ENCODE measurements at places on chromosomes 2 and 18.

DNA sequence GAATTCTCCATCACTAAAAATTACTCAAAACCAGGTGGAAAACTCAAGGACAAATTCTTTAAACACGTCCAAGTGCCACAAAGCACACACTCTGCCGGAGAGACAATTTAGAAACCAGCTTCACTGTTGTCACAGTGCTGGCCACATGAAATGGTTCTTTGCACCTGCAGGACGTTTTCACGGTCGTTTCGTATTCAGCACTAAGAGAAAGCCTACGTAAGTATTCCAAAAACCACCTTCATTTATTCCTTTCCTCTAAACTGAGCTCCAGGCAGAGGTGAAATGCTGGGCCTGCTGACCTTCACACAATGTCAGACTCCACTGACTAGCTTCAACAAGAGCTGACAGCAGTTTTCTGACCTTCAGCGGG is 680 bp downstream of the ATP5F1A start:
- DNase-seq: no peak

- peak; percentile 71 for DNase-seq
Measured at GRCh38 chr18:31512203-31512764, 14.3 kb downstream of the DSG2 start.

DNA sequence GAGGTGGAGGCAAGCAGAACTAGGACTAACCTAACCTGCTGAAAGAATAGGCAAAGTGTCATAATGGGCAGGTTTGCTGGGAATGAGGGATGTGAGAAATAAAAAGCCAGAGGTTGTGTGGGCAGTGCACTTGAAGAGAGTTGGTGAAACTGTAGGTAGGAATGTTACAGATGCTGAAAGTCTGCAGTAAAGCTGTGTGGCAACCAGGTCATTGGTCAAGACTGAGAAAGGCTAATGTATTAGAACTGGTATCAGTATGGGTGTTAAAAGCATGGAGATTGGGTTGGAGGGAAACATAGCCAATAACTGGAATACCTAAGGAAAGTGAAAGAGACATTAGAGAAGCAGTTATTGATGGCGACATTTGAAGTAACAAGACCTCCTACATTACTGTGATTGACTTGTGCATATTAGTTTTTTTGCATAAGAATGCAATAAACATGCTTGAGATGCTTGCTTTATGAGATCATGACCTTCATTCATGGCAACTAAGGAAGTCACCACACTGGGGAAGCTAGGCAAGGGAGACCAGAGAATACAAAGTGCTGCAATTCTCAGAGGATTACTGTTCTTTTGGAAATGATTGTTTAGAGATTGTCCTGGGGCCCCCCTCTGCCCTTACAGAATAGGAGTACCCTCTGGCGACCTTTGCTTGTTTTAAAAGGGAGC is 11.8 kb downstream of the GULP1 start:
- DNase-seq: peak; percentile 71

GRCh38 chr18:49486134-49486533 is 900 bp downstream of the C18orf32 start:
- DNase-seq: no peak

DNA sequence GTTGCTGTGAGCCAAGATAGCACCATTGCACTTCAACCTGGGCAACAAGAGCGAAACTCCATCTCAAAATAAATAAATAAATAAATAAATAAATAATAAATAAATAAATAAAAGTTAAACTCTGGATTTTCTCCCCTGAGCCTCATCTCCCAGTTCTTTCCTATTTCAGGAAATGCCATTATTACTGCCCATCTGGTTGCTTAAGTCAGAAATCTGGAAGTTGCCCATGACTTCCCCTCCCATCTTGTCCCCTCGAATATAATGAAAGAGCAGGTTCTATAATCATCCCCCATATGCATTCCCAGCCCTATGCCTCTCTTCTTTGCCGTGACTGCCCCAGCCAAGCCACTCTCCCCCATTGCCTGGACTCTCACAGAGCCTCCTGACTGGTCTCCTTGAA is 4.2 kb upstream of the PSD4 start:
- DNase-seq: no peak

DNA sequence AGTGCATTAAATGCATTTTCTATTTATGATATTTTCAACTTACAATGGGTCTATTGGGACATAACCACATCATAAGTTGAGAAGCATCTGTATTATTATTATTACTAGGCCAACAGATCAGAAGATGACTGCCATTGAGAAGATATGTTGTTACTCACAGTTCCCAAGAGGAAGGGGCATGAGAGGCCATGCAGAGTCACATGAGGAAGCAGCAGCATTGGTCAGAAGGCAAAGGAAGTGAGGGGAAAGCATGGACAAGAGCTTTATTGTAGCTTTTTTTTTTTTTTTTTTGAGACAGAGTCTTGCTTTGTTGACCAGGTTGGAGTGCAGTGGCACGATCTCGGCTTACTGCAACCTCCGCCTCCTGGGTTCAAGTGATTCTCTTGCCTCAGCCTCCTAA is 66.2 kb upstream of the LCLAT1 start:
- no peak for DNase-seq

GRCh38 chr2:30765876-30766470 is 41.3 kb downstream of the CAPN13 start:
- no peak for DNase-seq

DNA sequence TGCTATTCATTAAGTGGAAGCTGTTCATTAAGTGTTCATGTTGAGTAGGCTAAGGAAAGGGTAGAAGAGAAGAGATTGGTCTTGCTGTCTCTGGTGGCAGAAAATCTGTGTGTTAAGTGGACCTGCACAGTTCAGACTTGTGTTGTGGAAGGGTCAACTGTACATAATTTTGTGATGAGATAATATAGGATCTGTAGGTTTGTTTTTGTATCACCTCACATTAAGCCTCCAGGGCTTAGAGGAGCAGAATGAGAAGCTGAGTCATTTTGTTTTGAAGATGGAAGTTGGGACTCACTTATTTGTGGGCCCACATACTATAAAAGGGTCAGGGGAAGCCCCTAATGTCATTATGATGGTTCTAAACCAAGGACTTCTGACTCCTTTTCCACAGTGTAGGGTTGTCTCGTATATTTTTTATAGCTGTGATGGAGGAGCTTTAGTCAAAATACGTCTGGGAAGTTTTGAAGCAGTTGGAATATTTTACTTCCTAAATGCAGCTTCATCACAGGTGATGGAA is 18.2 kb downstream of the PMS1 start:
- peak; percentile 27 for DNase-seq

GRCh38 chr2:207255565-207256470 is 90.1 kb upstream of the KLF7 start:
- DNase-seq: no peak

DNA sequence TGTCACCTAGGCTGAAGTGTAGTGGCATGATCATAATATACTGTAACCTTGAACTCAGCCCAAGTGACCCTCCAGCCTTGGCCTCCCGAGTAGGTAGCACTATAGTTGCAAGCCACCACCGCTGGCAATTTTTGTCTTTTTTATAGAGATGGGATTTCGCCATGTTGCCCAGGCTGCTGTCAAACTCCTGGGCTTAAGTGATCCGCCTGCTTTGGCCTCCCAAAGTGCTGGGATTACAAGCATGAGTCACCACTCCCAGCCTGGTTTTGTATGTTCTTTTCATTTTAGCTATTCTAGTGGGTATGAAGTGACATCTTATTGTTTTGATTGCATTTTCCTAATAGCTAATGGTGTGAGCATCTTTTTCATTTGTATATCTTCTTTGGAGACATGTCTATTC is 11.3 kb upstream of the EXOC6B start:
- DNase-seq: peak; percentile 41

- no peak for DNase-seq
Measured at GRCh38 chr2:30683236-30683956, 123.8 kb downstream of the CAPN13 start.

GRCh38 chr2:120320318-120320851 is 25.6 kb upstream of the INHBB start:
- DNase-seq: peak; percentile 20

DNA sequence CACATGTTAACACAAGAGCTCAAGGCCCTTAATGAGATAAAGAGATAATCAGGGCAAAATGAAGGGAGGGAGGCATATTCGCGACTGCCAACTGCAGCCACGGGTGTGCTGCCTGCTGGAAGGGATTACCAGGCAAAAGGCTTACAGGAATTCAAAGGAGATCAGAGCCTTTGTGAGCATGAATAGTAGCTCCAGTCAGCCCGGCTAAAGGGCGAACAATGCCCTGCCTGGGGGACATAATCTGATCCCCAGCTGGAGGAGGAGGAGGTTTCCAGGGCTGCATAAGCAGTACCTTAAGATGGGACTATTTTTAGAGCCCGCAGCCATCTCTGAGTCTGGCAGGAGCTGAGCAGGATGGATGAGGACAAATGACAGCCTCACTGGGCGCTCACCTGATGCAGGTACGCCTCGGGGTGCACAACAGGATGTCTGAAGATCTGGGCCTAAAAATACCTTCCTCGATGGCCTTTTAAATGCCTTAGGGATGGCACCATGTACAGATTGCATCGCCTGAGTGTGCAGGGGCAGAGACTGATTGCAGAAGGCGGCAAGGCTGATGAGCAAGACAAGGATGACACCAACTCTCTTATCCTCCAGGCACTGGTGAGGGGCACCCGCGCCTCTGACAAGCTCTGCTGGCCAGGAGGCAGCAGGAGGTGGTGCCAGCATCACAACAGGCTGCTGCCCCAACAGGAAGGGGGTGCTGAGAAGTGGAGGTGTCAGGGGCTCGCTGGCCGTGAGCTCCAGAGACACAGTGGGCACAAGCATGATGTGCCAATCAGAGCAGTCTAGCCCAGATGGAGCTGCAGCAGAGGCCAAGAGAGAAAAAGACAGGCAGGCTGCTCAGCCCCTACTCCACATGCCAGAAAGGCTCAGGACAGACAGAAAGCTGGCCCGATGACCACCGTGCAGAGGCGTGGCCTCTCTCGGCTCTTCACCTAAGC is 111.4 kb downstream of the EIPR1 start:
- no peak for DNase-seq

DNA sequence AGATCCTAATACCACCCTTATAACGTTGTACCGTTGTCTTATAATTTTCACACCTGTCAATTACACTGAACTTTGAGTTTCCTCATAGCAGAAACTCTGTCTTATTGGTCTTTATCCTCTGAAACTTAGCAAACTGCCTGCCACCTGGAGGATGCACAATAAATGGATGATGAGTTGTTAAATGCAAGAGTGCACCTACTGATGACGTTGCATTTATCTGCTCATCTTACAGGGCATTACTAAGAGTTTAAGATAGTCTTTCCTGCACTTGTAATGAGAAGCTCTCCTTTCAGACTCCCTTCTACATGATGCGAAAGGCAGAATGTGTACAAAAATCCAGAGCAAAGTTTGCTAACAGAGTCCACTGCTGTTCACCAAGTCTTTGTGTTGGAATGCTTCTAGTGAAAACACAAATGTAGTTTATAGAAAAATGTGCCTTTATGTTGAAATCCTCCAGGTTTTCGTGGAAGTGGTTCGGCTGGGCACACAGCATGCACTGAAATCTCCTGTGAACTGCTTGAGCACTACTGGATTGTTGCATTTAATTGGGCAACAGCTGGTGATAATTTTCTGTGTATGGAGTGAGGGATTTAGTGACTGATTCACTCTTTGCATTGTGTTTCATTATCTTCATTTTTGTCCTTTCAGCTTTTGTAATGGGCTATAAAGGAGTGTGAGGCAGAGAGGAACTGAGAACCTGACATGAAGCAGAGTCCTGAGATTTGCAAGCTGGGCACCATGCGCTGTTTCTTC is 665.8 kb upstream of the ID2 start:
- DNase-seq: no peak

- DNase-seq: no peak
Measured at GRCh38 chr2:8107621-8108378, 574.1 kb upstream of the ID2 start.

DNA sequence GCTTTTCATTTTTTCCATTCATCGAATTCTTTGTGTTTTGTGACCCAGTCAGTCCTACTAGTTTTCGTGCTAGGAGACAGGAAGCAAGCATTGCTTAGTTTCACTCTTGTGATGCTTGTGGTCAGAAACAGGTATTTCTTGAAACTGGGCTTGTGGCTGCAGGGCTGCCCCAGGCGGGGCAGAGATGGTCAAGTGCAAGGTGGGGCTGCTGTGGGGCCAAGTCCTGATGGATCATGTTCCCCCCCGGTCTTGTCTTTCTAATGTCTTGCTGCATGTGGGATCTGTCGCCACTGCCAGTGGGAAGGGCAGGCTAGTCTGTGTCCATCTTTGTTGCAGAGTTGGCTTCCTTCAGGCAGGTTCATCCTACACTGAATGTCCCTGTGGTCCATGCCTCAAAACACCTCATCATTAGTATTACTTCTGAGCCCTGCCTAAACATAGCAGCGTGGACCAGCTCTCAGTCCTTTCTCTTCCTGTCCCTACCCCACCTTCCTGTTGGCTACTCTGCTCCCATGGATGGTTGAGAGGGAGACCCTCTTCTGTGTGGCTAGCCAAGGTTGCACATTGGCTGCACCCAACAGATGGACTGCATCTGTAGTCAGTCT is 38.7 kb downstream of the INPP4A start:
- DNase-seq: no peak

- peak; percentile 26 for DNase-seq
Measured at GRCh38 chr18:55908901-55909366, 320.9 kb upstream of the TCF4 start.

DNA sequence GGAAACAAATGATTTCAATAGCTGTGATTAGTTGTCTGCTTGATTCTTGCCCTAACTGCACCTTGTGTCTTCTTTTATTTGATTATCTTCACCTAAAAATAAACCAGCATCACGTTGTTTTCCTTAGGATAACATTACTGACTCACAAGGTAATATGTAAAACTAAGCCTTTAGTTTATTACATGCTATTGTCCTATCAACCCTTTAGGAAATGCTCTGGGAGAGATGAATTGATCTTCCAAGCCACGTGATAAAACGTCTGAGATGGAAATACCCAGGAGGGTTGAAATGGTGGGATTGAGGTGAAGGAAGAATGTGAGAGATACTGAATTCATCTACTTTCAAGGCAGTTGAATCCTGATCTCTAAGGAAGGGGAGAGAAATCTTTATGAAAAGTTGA is 34.5 kb upstream of the TMEM178A start:
- DNase-seq: no peak

DNA sequence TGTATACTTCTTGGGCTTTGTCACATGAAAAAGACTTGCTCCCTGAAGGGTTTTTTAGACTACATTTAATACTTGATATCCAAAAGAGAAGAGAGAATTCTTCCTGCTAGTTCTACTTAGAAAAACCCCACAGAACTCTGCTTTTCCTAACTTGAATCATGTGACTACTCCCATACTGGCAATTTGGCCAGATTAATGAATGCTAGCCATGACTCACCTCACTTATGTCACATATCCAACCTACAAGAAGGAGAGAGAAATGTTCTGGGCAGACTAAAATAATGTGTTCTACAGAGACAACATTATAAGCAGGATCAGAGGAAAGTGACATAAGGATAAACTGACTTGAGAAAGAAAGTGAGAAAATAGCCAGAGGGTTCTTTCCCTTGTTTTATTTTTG is 249.3 kb upstream of the GULP1 start:
- DNase-seq: peak; percentile 82

- DNase-seq: no peak
Measured at GRCh38 chr2:227295806-227296205, 29.2 kb upstream of the MFF start.

DNA sequence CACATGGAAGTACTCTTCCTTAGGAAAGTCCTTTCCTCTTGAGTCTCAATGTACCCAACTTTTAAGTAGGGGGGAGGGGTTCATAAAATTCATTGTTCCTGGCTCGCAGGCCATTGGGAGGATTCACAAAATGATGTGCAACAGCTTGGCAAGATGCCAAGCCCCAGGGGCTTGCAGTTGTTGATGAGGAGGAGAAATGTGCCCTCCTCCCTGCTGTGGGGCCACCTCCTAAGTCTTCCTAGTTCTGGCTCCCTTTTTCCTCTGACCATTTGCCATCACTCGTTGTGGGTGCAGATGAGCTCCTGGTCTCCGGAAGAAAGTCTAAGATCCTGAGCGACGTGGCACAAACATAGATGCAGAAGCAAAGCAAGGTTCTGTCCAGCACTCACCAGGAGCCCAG is 435.4 kb downstream of the EIPR1 start:
- no peak for DNase-seq
